ENCODE measurements at places on chromosomes 16 and 17.

DNA sequence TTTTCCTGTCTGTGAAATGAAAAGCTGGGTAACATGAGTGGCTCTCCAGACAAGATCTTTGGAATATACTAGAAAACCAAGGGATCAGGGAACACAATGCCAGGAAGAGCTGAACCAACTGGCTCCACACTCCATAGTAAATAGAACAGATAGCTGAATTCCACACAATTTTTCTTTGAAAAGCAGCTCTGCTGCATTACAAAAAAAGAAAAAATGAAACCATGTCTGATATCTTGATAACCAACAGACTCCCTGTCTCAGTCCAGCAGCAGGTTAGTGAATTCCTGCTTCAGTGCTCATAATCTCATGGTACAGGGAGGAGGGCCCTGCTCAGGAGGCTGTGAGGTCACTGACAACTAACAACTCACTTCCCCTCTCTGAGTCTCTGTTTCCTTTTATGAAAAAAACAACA is 97.1 kb downstream of the CDH11 start:
- no peak for DNase-seq

DNA sequence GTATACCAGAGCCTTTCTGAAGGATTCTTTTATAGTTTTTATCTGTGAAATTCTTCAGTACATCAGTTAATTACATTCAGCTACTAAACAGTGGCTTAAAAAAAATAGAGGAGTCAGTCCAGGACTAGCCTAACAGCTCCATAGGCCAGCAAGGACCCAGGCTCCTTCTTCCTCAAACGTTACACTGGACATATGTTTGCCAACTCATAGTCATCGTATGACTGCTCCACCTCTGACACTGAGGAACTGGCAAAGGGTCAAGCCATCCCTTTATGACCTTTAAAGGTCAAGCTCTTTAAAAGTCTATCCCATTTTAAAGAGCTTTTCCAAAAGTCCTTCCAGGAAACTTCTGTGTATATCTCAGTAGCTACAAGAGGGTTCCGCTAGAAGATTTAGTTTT is 36.6 kb downstream of the PHLPP2 start:
- no peak for DNase-seq

- DNase-seq: no peak
Observed at GRCh38 chr17:54559883-54560282, 340.8 kb upstream of the TOM1L1 start.

GRCh38 chr16:76360404-76360803 is 83.2 kb downstream of the CNTNAP4 start:
- DNase-seq: no peak

- DNase-seq: no peak
Observed at GRCh38 chr17:50845240-50846147, 10.1 kb downstream of the WFIKKN2 start.

DNA sequence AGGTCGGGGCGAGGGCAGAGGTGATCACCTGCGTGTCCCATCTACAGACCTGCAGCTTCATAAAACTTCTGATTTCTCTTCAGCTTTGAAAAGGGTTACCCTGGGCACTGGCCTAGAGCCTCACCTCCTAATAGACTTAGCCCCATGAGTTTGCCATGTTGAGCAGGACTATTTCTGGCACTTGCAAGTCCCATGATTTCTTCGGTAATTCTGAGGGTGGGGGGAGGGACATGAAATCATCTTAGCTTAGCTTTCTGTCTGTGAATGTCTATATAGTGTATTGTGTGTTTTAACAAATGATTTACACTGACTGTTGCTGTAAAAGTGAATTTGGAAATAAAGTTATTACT is 28.9 kb downstream of the STH start:
- DNase-seq: no peak

DNA sequence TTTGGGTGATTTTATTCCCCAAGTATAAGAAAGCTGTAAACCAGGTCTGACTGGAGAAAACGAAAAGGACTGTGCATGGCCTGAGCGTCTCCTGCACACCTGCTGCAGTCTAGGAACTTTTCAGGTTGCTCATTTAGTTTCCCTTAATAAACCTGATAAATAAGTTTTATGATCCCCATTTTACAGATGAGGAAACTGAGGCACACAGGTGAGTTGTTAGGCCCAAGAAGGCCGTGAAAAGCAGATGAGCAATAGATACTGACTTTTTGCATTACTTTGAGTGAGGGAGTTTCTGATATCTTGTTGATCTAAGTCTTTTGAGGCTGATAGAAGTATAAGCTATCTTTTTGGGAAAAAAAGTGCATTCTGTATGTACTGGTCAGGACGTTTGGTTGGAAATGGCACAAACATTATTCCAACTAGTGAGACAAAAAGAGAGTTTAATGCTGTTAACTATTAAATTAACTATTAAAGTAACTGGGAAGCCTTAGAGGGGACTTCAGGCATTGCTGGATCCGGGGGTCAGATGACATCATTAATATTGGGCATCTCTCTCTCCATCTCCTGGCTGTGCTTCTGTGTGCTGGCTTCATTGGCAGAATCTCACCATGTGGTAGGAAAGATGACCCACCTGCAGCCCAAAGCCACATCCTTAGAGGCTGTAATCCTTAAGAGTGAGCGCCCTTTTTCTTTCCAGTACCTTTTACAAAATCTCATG is 163.4 kb downstream of the CMIP start:
- DNase-seq: no peak

DNA sequence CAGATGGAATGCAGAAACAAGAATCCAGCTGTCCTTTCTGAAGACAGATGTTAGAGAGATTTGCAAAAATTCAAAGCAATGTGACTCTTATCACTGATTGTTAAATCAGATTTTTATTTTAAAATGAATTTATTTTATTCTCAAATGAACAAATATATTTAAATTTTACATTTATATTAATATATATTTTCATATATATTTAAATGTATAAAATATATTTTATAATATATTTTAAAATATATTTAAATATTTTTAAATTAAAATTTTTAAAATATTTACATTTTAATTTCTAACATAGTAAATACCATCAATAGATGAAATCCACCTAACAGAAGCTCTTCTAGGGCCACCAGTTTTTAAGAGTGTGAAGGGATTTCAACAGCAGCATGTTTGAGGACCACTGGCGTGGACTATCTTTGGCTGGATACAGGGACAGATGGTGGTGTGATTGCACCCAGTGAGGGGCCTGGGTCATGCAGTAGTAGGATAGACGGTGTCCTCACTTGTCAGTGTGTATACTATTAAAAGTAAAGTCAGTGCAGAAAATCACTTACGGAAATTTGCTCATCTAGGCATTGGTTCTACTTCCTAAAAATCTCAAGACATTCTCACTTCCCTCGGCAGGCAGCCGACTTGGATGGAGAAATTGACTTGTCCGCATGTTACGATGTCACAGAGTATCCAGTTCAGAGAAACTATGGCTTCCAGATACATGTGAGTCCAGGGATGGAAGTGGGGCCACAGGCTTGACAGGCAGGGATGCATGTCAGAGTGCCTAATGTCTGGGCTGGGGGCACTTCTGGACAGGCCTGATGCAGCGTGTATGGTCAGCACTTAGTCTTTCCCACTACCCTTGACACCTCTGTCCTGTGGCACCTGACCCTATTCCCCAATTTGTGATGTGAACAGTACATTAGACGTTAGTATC is 56.3 kb downstream of the PLD6 start:
- DNase-seq: no peak

DNA sequence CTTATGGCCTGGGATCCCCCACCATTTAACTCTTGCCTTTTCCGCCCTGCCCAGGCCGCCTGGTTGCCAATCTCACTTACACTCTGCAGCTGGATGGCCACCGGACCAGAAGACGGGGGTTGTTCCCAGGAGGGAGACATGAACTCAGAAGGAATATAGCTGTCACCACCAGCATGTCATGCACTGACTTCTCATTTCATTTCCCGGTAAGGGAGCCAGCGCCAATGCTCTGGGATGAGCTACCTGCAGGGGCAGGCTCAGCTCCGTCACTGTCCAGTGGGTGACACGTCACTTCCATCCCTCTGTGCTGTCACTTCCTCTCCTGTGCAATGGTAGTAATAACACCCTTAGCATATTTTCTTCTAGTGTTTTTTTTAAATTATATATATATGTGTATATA is 26.7 kb downstream of the ITGAL start:
- DNase-seq: no peak
